AG04449 (cell line): ENCODE measurements at places on chromosomes 12 and 14.

- no peak for DNase-seq
These were observed 781.7 kb downstream of the TRHDE start for GRCh38 chr12:73053893-73054292.

DNA sequence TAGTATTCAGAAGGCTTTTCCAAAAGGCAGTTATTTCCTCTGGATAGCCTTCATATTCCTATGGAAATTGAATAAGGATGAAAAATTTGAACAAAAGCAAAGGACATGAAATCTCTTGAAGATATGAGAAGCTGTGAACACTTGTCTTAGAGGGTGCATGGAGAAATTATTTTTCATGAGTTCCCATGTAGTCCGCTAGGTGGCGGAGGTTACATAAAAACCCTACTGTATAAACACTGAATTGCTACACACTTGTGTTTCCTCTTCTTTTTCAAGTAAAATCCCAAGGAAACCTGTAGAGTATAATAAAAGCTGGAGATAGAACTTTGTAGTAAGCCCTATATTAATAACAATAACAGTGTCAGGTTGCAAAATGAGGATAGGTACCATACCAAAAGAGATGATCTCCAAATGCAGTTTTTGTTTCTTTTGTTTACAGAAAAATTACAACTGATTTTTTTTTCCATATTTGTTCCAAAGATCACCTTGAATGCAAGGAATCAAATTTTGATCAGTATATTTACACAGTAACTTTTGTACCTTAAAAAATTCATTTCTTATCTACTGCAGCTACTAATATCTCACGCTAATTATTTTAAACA, 37.8 kb upstream of the OR4E1 start:
- DNase-seq = peak; percentile 4

- no peak for DNase-seq
These were observed 45.0 kb downstream of the CFAP54 start for GRCh38 chr12:96534339-96534738.

- DNase-seq = no peak
These were observed 74.4 kb downstream of the MGST1 start for GRCh38 chr12:16421806-16422205.

- DNase-seq = no peak
These were observed 166.6 kb downstream of the KITLG start for GRCh38 chr12:88413646-88414045.

- DNase-seq = no peak
These were observed at the start of gene TMCC3 for GRCh38 chr12:94650143-94651056. Gene TMCC3, minus strand, starts transcription at chr12:94650557. Its CDS starts 127 bp downstream, at chr12:94650430.

DNA sequence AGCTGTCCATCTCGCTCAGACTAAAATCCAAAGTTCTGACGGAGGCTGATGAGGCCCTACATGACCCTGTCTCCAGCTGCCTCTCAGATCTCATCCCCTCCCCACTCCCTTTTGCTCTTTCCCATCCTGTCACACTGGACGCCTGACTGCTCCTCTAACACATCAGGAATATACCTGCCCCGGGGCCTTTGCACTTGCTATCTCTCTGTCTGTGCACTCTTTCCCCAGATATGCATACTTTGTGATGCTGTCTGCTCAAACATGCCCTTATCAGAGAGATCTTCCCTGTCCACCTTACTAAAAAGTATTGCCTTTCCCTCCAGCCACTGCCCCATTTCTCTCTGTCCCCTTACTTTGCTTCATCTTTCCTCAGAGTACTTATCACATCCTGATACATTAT, 238.8 kb downstream of the ANO2 start:
- DNase-seq = no peak

DNA sequence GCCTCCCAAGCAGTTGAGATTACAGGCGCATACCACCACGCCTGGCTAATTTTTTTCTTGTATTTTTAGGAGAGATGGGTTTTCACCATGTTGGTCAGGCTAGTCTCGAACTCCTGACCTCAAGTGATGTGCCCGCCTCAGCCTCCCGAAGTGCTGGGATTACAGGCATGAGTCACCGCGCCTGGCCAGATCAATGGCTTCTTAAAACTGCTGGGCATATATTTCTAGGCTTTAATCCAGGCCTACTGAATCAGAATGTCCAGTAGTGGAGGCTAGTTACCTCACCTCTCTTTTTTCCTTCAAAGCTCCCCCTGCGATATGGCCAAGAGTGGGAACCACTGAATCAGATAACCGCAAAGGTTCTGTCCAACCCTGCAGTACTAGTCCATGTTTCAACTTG, 17.1 kb downstream of the POU6F1 start:
- DNase-seq = no peak
